ENCODE measurements at places on chromosomes 2 and 18. TPM values are rescaled to one million over a fixed set of nuclear protein-coding genes. Genes with fewer than 3 reads are reported as not detected.

- peak overlapping the region; percentile 94 for H3K27ac ChIP-seq
- no peaks in the 10 kb centered on the region for H3K36me3 ChIP-seq
- H3K4me1 ChIP-seq, result peaks cover 13% of the 10 kb centered on the region
- H3K27me3 ChIP-seq, result no peaks in the 10 kb centered on the region
- H3K4me3 ChIP-seq, result peak overlapping the region; percentile 55
- no peak for DNase-seq
Observed at GRCh38 chr2:176129813-176130146, 275 bp downstream of the HOXD8 start.

MAP3K19 gene
- total RNA-seq, result 0.52 TPM

DNA sequence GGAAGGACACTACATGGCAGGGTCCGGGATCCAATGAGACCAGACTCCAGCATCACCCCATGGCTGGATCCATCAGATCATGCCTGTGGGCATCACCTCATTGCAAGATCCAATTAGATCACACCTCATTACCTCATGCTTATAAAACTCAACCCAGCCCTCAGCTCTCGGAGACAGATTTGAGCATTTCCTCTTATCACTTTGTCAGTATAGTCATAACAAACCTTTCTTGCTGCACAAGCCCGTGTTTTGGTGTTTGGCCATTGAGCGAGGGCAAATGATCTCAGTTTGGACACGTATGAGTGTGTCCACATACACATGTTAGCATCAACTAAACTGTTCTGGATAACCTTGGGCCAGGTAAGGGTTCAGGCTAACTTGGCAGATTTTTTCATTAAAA is 58.8 kb downstream of the CCDC195 start:
- DNase-seq, result no peak
- H3K4me3 ChIP-seq, result no peak overlapping the region
- no peaks in the 10 kb centered on the region for H3K36me3 ChIP-seq
- no peak overlapping the region for H3K27ac ChIP-seq
- no peaks in the 10 kb centered on the region for H3K4me1 ChIP-seq
- H3K27me3 ChIP-seq, result no peaks in the 10 kb centered on the region

DNA sequence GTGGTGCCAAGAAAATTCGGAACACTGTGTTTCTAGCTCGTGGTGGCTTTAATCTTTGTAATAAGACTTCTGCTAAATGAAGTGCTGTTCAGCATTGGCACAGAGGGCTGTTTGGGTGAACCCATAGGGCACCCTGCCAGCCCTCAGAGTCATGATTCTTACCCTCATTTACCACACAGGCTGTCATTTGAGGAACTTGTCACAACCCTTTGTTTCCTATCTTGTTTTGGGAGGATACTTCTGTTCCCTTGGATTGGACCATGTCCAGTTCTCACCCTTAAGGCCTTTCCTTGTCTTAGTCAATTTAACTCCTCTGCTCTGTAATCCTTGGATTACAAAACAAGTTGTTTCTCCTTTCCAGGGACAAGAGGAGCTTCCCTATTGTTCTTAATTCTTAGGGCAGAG is 225.7 kb downstream of the MTX2 start:
- no peak overlapping the region for H3K27ac ChIP-seq
- no peaks in the 10 kb centered on the region for H3K36me3 ChIP-seq
- DNase-seq, result no peak
- peaks cover 7% of the 10 kb centered on the region for H3K4me1 ChIP-seq
- no peak overlapping the region for H3K4me3 ChIP-seq

DNA sequence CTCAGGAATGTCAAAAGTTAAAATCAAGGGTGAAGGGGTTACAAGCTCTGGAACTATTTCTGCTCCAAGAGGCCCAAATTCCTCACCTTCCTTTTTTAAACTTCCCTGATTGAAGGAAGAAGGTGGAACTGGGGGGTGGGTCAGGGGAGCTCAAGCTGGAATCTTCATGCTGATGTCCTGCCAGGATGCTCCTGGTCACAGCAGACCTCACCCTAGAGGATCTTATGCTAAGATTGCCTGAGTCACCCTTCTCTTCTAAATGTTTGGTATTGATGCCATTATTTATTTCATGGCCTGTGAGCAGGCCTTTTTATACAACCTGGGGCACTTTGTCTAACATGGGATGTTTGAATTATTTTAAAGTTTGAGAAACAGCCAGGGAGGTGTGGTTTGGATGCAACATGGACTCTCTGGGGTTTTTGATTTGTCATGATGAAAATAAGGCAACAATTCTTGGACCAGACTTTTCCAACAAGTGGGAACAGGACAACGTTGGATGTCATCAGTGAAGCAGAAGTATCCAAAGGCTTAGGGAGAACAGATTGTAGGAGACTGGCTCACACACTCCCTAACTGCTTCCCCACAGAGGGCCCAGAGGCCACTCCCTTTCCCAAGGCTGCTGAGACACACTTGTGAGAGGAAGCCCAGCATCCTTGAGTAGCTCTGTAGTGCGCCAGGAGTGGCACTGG is 420.2 kb upstream of the MEX3C start:
- no peak for DNase-seq
- H3K4me1 ChIP-seq, result no peaks in the 10 kb centered on the region
- no peaks in the 10 kb centered on the region for H3K36me3 ChIP-seq
- no peaks in the 10 kb centered on the region for H3K27me3 ChIP-seq

GRCh38 chr18:62999392-62999791 is 284.1 kb downstream of the PHLPP1 start:
- peaks cover 5% of the 10 kb centered on the region for H3K4me1 ChIP-seq
- no peaks in the 10 kb centered on the region for H3K36me3 ChIP-seq
- H3K4me3 ChIP-seq, result no peak overlapping the region
- no peaks in the 10 kb centered on the region for H3K27me3 ChIP-seq

GRCh38 chr18:76643996-76644395 is 149.0 kb upstream of the ZNF516 start:
- H3K4me1 ChIP-seq, result no peaks in the 10 kb centered on the region
- no peaks in the 10 kb centered on the region for H3K27me3 ChIP-seq
- no peak for DNase-seq
- no peak overlapping the region for H3K4me3 ChIP-seq

SEPTIN10 gene
- 92.3 TPM for total RNA-seq

DNA sequence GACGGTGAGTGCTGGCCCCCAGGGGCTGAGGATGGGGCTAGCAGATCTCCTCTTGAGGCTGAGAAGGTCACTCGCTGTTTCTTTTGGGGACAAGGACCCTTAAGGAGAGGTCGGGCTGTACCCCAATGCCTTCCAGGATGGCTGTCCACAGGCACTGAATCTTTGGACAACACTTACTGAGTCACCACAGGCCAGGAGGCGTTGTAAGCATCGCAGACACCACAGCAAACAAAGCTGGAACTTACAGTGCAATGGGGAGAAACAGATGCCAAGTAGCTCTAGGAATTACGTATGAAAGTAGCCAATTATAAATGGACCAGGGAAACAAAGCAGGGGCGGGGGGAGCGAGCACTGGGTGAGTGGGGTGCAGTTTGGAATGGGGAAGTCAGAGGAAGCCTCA is 219.8 kb downstream of the GLI2 start:
- no peak overlapping the region for H3K4me3 ChIP-seq
- peaks cover 11% of the 10 kb centered on the region for H3K4me1 ChIP-seq
- H3K36me3 ChIP-seq, result no peaks in the 10 kb centered on the region
- H3K27ac ChIP-seq, result no peak overlapping the region

PPM1B gene
- total RNA-seq, result 32.0 TPM

- H3K4me1 ChIP-seq, result no peaks in the 10 kb centered on the region
- no peaks in the 10 kb centered on the region for H3K27me3 ChIP-seq
Observed at GRCh38 chr18:44450226-44450625, 230.5 kb upstream of the SETBP1 start.

DNA sequence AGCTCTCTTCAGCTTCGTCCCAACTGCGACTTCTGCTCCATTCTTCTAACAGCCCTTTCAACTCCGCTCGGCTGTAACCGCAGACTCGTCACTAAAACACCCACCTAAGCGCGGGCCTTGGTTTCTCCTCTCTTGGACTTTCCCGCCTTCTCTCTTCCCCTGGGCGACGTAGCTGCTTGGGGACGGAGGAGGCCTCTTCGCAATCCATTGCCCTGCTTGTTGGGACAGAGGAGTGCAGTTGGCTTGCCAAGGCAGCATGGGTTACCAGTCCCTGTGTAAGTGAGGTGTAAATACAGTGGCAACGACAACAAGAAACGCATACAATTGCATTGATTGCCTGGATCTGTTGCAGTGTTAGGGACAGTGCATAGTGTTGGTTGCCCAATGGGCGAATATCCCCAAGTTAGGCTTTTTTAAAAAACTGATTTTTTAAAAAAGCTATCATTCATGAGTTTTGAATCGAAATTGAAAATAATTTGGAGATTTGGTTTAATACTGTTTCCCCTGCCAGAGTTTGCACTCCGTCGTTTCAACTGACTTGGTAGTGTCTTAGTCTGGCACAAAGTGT is 484 bp upstream of the DARS1 start:
- DNase-seq, result no peak
- no peaks in the 10 kb centered on the region for H3K4me1 ChIP-seq
- H3K27ac ChIP-seq, result no peak overlapping the region

DNA sequence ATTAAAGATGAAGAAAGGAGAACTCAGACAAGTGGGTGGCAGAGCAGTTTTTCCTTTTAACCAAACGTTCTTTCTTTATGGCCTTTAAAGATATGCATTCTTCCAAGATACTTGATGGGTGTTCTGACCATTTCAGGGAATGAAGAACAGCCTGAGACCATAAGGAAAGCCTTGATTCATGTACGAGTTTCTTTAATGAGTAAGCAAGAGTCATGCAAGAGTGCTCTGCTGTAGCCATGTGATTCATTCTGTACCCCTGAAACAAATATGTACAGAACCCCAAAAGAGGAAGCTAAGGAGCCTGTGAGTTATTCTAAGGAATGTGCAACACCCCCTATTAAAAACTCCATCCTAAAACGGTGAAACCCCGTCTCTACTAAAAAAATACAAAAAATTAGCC is 372.8 kb downstream of the MTX2 start:
- H3K27me3 ChIP-seq, result no peaks in the 10 kb centered on the region
- no peak overlapping the region for H3K27ac ChIP-seq
- no peak for DNase-seq
- peaks cover 2% of the 10 kb centered on the region for H3K4me1 ChIP-seq
- H3K36me3 ChIP-seq, result no peaks in the 10 kb centered on the region

QPCT gene
- total RNA-seq, result 1.1 TPM

IL1RL1 gene
- not detected for total RNA-seq

DNA sequence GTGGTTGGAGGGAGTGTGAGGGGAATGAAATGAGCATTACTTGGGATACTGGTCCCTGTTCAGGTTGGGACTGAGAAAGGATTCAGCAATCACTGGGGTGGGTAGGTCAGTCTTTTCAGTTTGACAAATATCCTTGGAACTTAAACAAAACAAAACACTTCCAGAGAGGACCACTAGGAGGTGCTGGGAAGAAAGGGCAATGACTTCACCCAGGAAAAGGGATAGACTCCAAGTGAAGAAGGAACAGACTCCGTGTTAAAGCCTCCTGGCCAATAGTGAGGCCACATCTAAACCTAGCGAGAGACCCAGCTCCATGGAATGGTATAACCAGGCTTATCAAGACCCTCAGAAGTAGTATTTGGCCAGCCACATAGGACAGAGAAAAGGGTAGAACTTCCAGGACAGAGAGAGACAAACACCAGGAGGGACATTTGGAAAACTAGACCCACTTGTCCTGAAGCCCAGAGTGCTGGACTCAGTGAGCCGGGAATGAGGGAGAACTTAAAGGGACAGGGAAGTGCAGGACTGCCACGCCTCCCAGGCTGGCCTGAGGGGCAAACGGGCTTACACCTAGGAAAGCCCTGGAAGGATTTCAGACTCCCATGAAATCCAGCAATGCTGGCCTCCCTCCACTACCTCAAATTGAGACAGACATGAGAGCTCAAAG is 19.6 kb upstream of the KCNG3 start:
- H3K36me3 ChIP-seq, result no peaks in the 10 kb centered on the region
- no peak overlapping the region for H3K27ac ChIP-seq
- no peaks in the 10 kb centered on the region for H3K27me3 ChIP-seq
- peaks cover 2% of the 10 kb centered on the region for H3K4me1 ChIP-seq
- no peak for DNase-seq

DNA sequence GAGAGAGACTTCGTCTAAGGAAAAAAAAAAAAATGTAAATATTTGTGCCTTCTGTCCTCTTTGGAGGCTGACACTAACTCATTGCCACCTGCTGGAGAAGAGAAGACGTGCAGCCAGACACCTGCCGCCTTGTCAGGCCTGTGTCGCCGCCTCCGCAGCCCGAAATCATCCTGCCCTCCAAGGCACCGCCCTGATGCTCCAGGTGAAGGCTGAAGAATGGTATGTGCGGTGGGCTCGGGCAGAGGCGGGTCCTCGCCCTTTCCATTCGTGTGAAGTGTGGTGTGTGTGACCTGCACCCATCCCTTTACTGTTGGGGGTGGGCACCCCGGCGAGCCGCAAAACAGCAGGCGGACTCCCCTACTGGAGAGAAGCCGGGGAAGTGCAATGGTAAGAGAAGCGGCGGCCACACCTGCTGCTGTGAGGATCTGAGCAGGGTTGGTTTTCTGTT is 60.4 kb downstream of the FAM161A start:
- H3K4me1 ChIP-seq, result peaks cover 2% of the 10 kb centered on the region
- DNase-seq, result peak; percentile 30
- no peaks in the 10 kb centered on the region for H3K36me3 ChIP-seq
- H3K27ac ChIP-seq, result no peak overlapping the region
- no peak overlapping the region for H3K4me3 ChIP-seq
- H3K27me3 ChIP-seq, result no peaks in the 10 kb centered on the region

RFX8 gene
- 0.32 TPM for total RNA-seq

GRCh38 chr18:42954887-42955286 is 160.6 kb downstream of the RIT2 start:
- H3K4me3 ChIP-seq, result no peak overlapping the region
- no peak for DNase-seq
- no peak overlapping the region for H3K27ac ChIP-seq
- H3K27me3 ChIP-seq, result no peaks in the 10 kb centered on the region
- H3K36me3 ChIP-seq, result no peaks in the 10 kb centered on the region
- no peaks in the 10 kb centered on the region for H3K4me1 ChIP-seq

DNA sequence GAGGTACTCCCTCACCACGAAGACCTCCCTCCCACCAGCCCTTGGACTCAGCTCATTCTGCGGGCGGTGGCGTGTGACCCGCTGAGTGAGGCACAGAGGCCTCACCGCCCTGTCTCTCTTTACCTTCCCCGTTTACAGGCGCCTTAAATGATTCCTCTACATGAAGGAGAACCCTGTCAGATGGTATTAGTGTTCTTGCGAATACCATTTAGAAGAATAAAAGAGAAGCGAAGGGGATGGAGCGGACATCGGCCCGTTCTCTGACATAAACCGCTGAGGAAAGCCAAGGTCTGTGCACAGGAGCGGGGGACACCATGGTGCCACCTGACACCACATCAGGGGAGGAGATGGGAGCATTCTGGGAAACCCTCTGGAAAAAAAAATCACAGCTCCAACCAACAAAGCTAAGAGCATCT is 179.8 kb downstream of the HDAC4 start:
- H3K4me1 ChIP-seq, result peaks cover 30% of the 10 kb centered on the region
- peak overlapping the region; percentile 84 for H3K27ac ChIP-seq
- no peak overlapping the region for H3K4me3 ChIP-seq
- no peak for DNase-seq
- H3K27me3 ChIP-seq, result no peaks in the 10 kb centered on the region
- H3K36me3 ChIP-seq, result no peaks in the 10 kb centered on the region

SP110 gene
- total RNA-seq, result 21.4 TPM

- no peaks in the 10 kb centered on the region for H3K36me3 ChIP-seq
- H3K27me3 ChIP-seq, result no peaks in the 10 kb centered on the region
- H3K4me3 ChIP-seq, result no peak overlapping the region
- DNase-seq, result no peak
- H3K27ac ChIP-seq, result no peak overlapping the region
Observed at GRCh38 chr2:47214385-47214784, 59.3 kb upstream of the STPG4 start.
